ENCODE measurements at places on chromosomes 5 and 9. TPM values are rescaled to one million over a fixed set of nuclear protein-coding genes. Genes with fewer than 3 reads are reported as not detected.

The OLFM1 gene
- total RNA-seq, result 0.17 TPM

The SLC6A3 gene
- total RNA-seq, result not detected

The DENND4C gene
- 17.5 TPM for total RNA-seq

The PLAC8L1 gene
- total RNA-seq, result not detected

The SKIC3 gene
- 54.6 TPM for total RNA-seq

The LSM11 gene
- total RNA-seq, result 2.2 TPM

The SLC45A2 gene
- total RNA-seq, result under 0.01 TPM

The PCDHB11 gene
- under 0.01 TPM for total RNA-seq

The TLX3 gene
- not detected for total RNA-seq

The PIP5KL1 gene
- total RNA-seq, result 2.1 TPM

The OGN gene
- 0.17 TPM for total RNA-seq

The GPR150 gene
- 0.59 TPM for total RNA-seq

The CCNI2 gene
- not detected for total RNA-seq

The PFN3 gene
- total RNA-seq, result not detected

The CCDC192 gene
- total RNA-seq, result not detected

The WNT8A gene
- not detected for total RNA-seq

The INSL6 gene
- total RNA-seq, result not detected

The C8G gene
- total RNA-seq, result not detected

The S1PR3 gene
- total RNA-seq, result 26.6 TPM

The ISOC1 gene
- total RNA-seq, result 18.2 TPM

The C5orf46 gene
- total RNA-seq, result not detected

The OR13C3 gene
- total RNA-seq, result not detected

The ADAMTS16 gene
- total RNA-seq, result 0.30 TPM
